ENCODE measurements at places on chromosomes 7 and 10.

- peak; percentile 31 for DNase-seq
Measured at GRCh38 chr7:107874605-107875446, 16.2 kb upstream of the DLD start.

- no peak for DNase-seq
Measured at GRCh38 chr10:101238732-101239105, 9.5 kb upstream of the LBX1 start.

DNA sequence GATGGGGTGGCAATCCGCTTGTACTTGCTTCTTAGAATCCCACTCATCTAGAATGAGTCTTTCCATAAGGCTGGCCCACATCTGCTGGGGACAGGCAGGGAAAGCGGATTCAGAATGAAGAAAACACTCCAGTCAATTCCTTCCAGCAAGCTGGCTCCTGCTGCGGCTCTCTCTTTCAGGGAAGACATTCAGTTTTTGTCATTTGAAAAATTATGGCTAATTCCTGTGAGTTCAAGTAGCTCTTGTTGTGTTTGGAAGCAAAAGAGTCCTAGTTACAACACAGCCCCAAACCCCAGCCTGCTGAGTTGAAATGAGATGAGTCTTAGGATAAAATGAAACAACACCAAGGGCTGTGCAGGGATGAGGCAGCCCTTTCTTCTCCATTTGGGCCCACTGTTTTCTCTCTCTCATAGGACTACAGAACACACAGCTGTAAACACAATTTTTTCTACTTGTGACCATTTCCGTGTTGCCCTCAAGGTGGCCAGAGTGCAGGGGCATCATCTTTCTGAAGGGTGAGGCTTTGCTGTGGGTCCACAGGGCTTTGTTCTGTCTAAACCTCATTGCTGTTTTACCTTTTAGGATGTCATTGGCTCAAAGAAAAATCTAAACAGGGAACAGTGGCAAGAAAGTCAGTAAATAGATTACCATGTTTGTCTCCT, 90.8 kb upstream of the EEPD1 start:
- DNase-seq, result no peak

- no peak for DNase-seq
Measured at GRCh38 chr10:69861251-69862240, 59.8 kb downstream of the COL13A1 start.

DNA sequence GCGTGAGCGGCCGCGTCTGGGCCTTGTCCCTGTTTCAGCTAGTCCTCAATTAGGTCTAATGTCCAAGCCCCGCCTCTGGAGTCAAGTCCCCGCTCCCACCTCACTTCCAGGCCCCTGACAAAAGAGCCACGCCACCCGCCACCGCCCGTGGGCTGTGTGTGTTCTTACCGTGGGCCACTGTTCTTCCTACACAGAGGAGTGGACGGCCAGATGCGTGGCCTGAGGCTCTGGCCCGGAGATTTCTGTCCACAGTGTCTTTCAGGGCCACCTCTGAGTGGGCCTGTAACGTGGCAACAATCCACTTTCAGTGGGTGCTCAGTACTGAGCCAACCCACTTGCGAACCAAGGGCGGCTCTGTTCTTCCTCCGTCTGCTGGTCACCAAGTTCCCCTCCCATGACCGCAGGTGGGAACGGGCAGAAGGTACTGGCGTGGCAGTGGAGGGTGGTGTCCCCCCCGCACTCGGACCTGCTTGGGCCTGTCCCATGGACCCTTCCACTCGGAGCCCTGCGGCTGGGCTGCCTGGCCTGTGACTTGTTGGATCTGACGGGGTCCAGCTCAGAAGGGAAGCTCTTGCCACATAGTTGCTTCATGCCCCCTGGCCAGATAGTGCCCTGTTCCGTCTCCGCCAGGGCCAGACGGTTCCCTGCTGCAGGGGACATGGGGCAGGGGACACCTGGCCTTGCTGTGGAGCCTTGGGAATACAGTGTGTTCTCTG, 15.0 kb upstream of the ZFAND2A start:
- DNase-seq, result no peak

GRCh38 chr10:129864082-129864481, 100.0 kb downstream of the EBF3 start:
- no peak for DNase-seq

Data from NCI-H774 (cell line).